ENCODE measurements at places on chromosomes 11 and 22.

- no peak for DNase-seq
Measured at GRCh38 chr11:78392854-78393253, 24.8 kb downstream of the GAB2 start.

GRCh38 chr22:32708830-32709229, 92.7 kb upstream of the TIMP3 start:
- DNase-seq: no peak

- DNase-seq: no peak
Measured at GRCh38 chr11:60948250-60948649, 3.7 kb downstream of the SLC15A3 start.

DNA sequence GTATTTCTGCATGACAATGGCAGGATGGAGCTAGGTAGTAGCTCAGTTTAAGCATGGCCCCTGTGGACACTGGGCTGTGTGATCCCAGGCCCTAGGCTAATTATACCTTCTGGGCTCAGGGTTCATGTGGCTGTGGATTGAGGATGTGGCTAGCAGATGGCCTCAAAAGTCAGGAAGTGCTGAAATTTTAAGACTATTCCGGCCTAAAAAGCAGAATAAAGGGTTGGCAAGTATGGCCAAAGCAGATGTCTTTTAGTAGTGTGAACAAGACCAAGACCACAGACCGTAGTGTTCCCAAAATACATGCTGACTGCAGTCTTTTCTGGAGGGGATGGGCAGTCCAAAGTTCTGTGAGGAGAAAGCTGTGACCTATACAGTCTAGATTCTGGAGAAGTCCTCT, 115.7 kb upstream of the RAG2 start:
- no peak for DNase-seq

GRCh38 chr11:45850446-45850845, 3.2 kb downstream of the CRY2 start:
- no peak for DNase-seq

GRCh38 chr11:62832336-62833234, at the start of gene TEX54:
Gene TEX54, minus strand, starts transcription at chr11:62832841.
- no peak for DNase-seq

DNA sequence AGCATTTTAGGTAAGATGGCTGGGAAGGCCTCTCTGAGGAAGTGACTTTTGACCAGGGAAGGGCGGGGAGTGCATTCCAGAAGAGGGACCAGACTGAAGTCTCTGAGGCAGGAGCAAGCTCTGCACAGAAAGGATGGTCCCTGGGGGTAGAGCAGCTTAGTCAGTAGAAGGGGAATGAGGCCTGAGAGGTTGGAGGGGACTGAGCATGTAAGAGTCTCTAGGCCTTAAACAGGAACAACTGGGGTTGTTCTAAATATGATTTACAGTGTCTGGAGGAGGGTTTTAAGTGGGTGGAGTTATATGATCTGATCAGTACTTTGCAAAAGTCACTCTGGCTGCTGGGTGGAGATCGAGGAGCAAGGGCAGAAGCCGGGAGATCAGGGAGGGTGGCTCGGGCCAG, 31.7 kb upstream of the TEF start:
- no peak for DNase-seq

- no peak for DNase-seq
Measured at GRCh38 chr22:45478108-45478771, 24.4 kb upstream of the FBLN1 start.

GRCh38 chr22:24076091-24076867, 65.2 kb downstream of the CABIN1 start:
- DNase-seq: no peak

DNA sequence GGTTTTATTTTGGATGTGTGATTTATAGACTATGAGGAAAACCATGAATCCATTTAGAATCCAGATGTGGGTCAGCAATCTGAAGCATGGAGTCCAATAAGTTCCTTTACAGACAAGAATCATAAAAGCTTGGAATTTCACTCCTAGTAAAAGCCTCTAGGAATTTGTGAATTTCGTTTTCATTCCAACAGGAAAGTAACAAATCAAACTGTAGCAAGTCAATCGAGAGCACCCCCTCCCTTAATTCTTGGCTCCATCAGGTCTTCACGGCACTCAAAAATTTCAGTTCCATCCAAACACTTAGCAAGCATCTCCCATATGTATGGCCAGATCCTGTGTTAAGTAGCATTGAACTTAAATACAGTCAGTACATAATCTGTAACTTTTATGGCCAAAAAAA, 143.6 kb upstream of the POU2AF2 start:
- no peak for DNase-seq
